Cortex of kidney (tissue), 1 donor: ENCODE measurements at places on chromosomes 7 and 10.

DNA sequence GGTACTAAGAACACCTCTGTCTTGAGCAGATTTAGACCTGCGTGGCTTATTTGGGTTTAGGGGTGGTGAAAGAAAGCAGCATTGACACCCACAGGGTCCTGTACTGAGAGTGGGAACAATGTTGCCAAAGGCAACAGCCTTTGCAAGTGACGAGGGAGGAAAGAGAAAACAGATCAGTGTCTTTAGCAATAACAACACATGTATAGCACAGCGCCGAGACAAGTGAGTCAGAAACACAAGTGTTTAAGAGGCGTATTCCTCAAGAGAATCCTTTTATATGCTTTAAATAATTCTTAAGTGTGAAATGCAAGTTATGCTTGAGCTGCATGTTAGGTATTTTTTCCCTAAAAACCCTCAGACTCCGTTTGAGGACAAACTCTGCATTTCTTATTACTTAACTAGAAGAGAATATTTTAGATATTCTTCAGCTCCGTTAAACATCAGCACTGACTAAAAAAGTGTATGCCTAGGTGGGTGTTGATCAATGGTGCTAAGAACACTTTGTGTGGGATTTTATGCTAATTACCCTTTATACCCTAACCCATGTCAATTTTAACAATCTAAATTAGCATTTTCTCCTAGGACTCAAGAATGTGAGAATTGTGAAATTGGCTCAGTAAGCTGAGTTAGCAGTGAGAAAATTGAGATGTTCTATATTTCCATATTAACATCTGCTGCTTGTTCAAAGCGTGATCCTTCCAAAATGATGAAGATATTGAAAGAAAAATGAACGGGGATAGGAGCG, 1095.4 kb upstream of the CELF2 start:
- no peak for DNase-seq

DNA sequence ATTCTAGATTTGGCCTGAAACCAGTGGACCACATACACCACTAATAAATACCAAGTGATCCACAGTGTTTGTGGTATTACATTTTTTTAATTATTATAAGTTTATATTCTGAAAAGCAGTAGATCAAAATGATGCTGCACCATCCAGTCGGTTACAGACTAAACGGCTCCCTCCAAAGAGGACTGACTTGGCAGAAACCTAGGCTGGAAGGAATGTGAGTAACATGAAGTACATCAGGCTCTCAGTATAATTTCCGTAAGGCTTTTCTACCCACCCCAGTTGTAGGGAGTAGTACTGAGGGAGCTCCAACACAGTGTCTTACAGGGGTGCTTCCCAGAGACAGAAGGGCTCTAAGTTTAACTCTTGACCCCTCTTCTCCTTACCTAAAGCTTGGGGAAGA, 119.5 kb downstream of the TRRAP start:
- no peak for DNase-seq

DNA sequence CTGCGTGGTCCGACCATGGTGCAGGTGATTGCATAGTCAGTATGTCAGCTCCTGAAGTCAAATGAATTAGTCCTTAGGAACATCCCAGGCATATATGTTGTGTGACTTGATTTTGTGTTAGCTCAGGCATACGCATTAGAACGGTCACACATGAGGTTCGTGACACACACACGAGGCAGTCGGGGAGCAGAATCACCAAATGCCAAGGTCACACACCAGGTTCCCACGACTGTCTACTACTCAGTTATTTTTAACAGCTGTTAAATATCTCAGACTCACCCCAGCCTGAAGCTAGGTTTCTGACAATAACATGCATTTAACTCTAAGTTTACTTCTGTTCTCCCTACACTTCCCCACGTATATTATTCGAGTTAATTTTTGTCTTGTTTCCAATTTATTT, 54.8 kb downstream of the DYNC2I1 start:
- no peak for DNase-seq

DNA sequence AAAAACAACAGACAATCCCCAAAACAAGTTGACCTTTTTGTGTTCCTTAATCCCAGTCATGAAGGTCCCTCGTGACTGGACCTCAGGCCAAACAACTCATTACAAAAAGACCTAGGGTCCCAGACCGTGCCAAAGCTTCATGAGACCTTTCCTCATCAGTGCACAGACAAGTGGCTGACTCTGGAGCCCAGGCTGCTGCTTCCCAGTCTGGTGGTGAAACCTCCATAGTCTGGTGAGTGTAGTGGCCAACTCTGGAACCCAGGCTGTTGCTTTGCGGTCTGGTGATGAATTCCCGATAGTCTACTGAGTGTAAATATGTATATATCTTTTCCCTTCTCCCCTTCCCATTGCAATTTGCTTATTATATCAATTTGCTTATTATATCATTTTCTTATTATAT, 22.1 kb upstream of the SLC18A3 start:
- DNase-seq: no peak

DNA sequence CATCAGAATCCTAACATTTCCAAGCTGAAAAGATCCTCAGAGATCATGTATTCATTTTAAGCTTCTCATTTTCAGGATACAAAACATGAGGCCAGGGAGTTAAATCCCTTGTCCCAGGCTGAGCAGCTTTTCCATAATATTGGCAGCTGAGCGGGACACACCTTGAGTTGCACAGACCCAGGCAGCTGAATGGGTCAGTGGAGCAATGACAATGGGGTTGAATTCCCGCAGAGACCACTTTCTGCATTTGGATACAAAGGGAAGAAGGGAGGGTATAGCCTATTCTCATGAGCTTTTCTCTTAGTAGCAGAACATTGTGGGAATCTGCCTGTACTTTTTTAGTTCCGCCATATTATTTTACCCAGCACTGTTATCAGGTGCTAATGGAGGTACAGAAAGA, 49.5 kb downstream of the PRR15 start:
- no peak for DNase-seq

- no peak for DNase-seq
Observed at GRCh38 chr7:127557803-127558202, 27.6 kb downstream of the GCC1 start.

DNA sequence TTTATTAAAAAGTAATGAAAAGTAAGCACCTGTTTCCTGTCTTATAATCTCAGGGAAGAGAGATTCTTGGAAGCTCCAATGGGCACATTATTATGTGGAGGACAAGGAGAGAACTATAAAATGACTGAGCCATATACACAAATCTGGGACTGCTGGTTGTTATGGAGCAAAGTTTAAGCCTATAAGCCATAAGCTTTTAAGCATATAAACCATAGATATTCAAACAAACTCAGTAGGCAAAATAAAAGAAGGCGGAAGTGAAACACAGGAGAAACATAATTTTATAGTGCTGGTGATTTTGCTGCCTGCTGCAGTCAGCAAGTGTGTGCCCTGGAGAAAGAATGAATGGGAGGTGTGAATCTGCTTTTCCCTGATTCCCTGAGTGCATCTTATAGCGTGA, 274.4 kb downstream of the KIF20B start:
- no peak for DNase-seq

GRCh38 chr7:95421000-95421846, 13.6 kb downstream of the PON2 start:
- DNase-seq: no peak

- DNase-seq: no peak
Observed at GRCh38 chr7:114152314-114152938, 233.6 kb upstream of the PPP1R3A start.

- no peak for DNase-seq
Observed at GRCh38 chr10:778626-779330, 89.3 kb upstream of the DIP2C start.

- no peak for DNase-seq
Observed at GRCh38 chr10:21509341-21510240, 15.9 kb downstream of the SKIDA1 start.

- DNase-seq: no peak
Observed at GRCh38 chr7:98907570-98907969, 29.2 kb downstream of the TRRAP start.
